ENCODE measurements at places on chromosomes 2 and 18. TPM values are rescaled to one million over a fixed set of nuclear protein-coding genes. Genes with fewer than 3 reads are reported as not detected.

The TANC1 gene
- polyA plus RNA-seq: 19.9 TPM

The GREB1L gene
- 2.7 TPM for polyA plus RNA-seq

The LIPT1 gene
- 2.4 TPM for polyA plus RNA-seq

The LRP1B gene
- 0.04 TPM for polyA plus RNA-seq

The FBXO41 gene
- polyA plus RNA-seq: 1.9 TPM

The VSNL1 gene
- not detected for polyA plus RNA-seq

The ST3GAL5 gene
- 19.7 TPM for polyA plus RNA-seq

The CDH2 gene
- polyA plus RNA-seq: 180 TPM

The KHK gene
- polyA plus RNA-seq: 0.33 TPM

The GKN2 gene
- polyA plus RNA-seq: not detected

The FBXO48 gene
- polyA plus RNA-seq: 0.49 TPM

The SOWAHC gene
- polyA plus RNA-seq: 9.1 TPM

The CRYBA2 gene
- polyA plus RNA-seq: 0.26 TPM

The EGR4 gene
- polyA plus RNA-seq: not detected

The FANCL gene
- polyA plus RNA-seq: 6.4 TPM

The RALBP1 gene
- 45.2 TPM for polyA plus RNA-seq

The NOSTRIN gene
- not detected for polyA plus RNA-seq

The MAL gene
- polyA plus RNA-seq: not detected

The GPAT2 gene
- 4.9 TPM for polyA plus RNA-seq

The BMP10 gene
- polyA plus RNA-seq: not detected

The MAP3K19 gene
- not detected for polyA plus RNA-seq

The NEU2 gene
- not detected for polyA plus RNA-seq

The GULP1 gene
- 53.5 TPM for polyA plus RNA-seq

The DLGAP1 gene
- polyA plus RNA-seq: 0.02 TPM

The ADNP2 gene
- 4.1 TPM for polyA plus RNA-seq

The SCN9A gene
- 38.8 TPM for polyA plus RNA-seq

The TMEM185B gene
- polyA plus RNA-seq: 32.0 TPM

The CDC42EP3 gene
- polyA plus RNA-seq: 191 TPM

The SLC30A3 gene
- 0.06 TPM for polyA plus RNA-seq

The SPP2 gene
- polyA plus RNA-seq: not detected

The IL36RN gene
- polyA plus RNA-seq: not detected

The IL1B gene
- polyA plus RNA-seq: 7.6 TPM

The KIF3C gene
- polyA plus RNA-seq: 7.0 TPM

The RAPGEF4 gene
- polyA plus RNA-seq: 0.42 TPM

Measured in BJ (cell line).